ENCODE measurements at places on chromosomes 4 and X.

- no peak for DNase-seq
These were observed 452.9 kb downstream of the SPRY1 start for GRCh38 chr4:123849495-123849894.

DNA sequence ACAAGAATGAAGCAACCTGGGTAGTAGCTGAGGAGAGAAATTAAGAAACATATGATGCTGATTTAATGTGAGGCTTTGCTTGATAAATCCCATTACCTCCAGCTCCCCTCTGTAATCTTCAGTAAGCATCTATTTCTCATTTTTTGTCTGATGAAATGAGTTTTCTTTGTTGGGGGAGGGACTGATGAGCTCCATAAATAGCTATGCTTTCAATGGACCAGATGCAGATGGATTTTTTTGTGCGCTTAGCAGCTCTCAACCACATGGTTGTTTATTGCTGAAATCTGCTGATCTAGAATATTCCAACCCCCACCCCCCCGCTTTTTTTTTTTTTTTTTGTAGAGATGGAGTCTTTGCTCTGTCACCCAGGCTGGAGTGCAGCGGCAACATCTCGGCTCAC lies 1082.0 kb downstream of the RAPGEF2 start:
- DNase-seq, result no peak

DNA sequence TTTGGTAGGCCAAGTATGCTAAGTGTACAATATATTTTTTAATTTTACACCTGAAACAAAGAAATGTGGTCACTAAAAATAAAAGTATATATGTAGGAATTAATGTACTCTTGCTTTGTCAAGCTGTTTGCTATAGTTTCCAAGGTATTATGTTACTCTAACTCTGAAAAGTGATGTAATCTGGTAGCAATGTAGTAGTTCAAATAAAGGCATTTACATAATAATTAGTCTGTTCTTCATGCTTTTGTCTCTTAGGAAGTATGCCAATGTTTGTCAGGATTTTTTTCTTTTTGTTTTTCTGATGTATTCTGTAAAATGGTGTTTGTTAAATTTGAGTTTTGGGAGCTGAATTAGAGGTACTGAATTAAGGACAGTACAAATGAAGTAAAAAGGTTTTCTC lies 89.5 kb downstream of the PLS3 start:
- no peak for DNase-seq

DNA sequence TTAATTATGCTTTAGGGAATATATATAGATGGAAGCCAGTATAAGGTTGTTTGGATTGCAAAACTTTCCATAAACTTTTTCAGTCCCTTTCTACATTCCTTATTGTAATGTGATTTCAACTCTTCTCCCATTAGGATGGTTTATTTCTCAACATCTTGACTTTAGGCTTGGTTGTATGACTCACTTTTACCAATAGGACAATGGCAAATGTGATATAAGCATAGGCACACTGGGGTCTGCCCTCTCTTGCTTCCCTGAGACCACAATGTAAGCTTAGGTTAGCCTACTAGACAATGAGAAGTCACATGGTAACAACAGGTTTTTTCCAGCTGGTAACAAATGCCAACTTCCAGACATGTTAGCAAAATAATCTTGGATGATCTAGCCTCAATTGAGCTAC lies 163.3 kb upstream of the RBPJ start:
- no peak for DNase-seq

GRCh38 chrX:66009231-66009845 lies 30.5 kb downstream of the VSIG4 start:
- DNase-seq, result no peak

DNA sequence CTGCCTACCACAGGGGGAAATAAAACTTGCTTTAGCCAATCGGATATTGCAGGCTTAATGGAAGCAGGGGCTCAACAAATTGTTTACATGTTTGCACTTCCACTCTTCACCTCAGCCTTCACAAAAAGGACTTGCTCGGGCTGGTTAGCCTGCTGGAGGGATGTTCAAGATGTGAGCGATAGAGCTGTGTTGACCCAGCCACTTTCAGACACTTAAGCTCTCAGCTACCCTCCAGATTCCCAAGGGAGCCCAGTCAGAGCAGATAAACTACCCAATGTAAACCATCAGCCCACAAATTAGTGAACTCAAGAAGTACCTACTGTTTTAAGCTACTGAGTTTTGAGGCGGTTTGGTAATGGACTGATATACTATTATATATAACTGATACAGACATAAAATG lies 508.4 kb upstream of the FTHL17 start:
- no peak for DNase-seq

DNA sequence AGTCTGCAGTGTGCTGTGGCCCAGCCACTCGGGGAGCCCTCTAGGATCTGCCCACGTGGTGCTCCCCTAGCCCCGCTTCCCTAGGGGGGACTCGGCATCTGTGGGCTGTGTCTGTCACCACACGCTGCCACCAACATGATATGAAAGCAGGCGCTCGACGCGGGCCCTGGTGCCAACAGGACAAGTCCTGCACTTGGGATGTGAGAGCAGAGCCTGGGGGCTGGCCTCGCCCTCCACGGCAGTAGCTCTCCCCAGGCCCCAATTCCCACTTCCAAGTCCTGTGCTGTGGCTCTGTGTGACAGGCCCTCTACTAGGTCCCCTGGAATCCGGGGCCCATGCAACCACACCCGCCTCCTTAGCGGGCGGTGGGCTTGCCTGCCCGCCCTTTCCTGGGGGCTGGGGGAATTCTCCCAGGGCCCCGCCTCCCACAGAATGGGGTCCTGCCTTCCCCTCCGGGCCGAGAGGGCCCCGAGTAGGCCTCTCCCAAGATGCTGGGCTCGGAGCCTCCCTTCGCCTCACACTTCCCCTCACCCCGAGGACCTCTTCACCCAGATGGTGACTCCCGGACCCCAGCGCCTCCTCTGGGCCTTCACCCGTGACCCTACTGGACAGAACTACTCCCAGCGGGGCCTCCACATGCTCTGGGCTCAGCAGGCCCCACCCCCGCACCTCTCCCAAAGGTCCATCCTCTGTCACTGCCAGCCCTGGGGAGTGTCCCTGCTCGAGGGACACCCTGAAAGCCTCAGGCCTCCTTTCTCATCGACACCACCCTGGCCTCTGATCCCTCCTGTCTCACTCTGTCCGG lies 11.2 kb downstream of the LRPAP1 start:
- DNase-seq, result no peak

GRCh38 chrX:54564936-54565335 lies 34.9 kb downstream of the GNL3L start:
- DNase-seq, result no peak

GRCh38 chr4:185016101-185016940 lies 2.0 kb upstream of the HELT start:
- DNase-seq, result no peak

DNA sequence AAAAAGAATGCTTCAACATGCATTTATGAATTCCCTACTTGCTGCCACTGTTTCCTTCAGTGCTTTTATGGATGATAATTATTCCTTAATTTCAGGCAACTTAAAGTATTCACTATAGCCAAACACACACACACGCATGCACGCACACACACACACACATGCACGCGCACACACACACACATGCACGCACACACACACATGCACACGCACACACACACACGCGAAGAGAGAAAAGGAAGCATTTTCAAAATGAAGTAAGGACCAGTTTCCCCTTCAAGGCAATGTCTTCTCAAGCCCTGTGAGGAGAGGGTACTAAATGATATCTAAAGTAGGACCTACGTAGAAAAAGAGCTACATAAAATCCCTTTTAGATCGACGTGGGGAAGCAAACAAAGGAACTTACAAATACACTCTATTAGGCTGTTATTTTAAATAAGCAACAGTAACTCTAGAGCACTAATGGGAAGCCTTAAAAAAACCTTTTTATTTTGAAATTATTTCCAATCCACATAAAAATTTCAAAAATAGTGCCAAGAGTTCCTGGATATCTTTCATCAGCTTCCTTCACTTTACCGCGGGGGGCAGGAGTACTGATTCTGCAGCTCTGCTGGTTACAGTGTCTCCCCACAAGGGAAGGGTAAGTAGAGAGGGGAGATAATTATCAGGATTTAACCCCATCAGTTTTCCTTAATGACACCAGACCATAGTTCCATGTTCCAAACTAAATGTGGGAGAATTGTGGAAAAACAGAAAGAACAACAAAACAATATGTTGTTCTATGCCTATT lies 13.7 kb downstream of the IRF2 start:
- DNase-seq, result no peak

GRCh38 chr4:153341575-153342090 lies 2.9 kb upstream of the MND1 start:
- DNase-seq, result no peak

DNA sequence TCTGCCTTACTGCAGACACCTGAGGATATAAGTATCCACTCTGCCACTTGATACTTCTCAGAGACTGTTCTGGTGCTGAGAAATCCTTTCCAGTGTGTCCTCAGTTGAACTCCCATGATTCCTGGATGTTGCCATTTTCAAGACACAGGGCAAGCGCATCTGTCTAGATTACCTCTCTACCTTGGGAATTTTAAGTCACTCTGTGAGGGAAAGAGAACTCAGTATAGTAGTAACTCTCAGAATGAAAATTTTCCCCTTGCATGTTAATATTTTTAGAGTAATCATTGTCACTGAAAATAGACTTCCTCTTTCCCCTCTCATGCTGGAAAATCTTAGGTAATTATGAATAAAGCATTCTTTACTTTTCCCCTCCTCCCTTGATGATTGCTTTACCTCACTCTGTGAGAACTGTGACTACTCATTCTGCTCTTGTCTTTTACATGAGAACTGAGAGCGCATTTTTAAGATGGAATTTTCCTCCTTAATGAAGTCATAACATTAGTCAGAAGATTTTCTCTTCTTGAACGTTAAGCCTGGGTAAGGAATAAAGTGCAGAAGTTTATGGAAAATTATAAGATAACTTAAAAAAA lies 45.0 kb downstream of the TET2 start:
- DNase-seq, result no peak

DNA sequence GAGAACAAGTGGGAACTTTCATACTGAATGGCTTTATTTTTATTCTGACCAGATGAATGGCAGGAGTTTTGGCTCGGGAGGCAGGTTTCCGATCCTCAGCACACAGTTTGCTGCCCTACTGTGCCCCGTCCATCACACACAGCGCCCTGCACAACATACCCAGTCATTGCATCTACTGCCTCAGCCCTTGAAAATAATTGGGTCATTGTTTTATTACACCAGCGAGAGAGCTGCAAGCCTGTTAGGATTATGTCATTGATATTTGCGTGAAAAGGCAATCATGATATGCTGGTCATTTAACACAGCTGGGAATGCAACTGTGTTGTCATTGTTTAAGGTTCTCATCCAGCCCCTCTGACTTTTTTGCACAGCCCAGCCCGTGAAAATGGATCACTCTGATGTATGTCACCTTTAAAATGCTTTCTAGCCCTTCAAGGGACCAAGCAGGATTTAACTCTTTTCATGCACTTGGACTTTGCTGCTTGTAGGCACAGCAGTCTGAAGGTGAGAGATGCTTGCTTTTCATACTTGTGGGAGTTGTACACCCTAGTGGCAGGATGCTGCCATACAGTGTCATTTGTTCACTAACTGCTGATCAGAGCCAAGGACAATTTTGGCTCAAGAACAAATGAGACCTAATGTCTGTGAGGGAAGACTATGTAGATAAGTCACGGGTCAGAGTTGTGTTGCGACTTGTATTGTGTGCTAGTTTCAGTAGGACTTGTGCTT lies 62.3 kb downstream of the RTL9 start:
- DNase-seq, result no peak

DNA sequence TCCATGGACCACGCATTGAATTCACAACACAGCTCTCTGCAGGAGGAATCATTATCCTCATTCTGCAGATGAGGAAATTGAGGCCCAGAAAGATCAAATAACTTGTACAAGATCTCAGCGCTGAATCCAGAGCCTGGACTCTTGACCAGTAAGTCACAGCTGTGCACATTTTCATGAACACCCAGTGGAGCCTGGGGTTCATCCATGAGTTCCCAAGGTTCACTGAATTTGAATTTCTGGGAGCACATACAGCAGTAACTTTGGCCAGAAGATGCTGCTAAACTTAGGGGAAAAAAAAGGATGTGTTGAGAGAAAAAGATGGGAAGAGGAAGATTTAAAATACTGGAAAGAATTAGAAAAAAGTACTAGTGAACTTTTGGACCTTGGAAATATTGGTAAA lies 218.7 kb upstream of the PPARGC1A start:
- no peak for DNase-seq

- no peak for DNase-seq
These were observed 307.1 kb downstream of the LDB2 start for GRCh38 chr4:16591272-16591826.

- DNase-seq, result peak; percentile 52
These were observed 194.0 kb downstream of the GASK1B start for GRCh38 chr4:157978680-157979361.

DNA sequence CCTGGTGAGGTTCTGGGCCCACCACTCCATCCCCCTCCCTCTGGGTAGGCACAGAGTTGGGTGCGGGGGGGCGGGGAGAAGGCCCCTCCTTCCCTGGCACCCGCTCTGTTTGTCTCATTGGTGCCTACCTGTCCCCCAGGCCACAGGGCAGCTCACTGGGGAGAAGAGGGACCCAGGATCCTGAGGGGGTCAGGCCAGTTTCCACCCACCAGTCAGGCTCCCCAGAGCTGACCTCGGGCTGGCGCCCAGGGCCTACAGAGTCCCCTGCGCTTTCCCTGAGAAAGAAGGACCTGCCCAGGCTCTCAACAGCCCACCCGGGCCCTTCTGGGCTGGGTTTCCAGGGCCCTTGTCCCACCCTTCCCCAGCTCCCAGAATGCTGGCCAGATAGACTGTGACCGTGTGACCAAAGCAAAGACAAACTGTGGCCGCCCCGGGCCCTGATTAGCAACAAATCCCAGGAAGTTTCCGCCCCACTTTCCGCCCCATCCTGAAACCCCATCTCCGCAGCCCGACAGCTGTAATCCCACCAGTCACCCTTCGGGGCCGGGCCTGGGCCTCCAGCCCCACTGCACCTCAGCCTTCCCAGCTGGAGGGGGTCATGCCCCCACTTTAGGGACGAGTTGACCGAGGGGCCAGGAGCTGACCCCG lies 33.8 kb upstream of the FGFR3 start:
- no peak for DNase-seq

DNA sequence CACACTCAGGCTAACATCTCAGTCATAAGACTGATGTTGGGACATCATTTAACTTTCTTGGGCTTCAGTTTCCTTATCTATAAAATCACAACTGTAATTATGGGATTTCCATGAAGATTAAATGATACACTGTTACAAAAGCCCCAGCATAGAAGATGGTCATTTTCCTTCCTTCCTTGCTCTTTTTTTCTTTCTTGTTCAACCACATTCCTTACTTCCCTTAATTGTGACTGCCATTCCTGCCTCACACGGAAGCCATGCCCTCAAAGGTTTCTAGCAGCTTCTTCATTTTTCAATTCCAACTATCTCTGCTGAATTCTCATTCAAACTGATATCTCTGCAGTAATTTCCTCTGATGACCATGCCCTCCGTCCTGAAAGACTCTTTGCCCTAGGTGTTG lies 311.8 kb downstream of the PPP3CA start:
- no peak for DNase-seq

GRCh38 chr4:88735564-88735963 lies 37.9 kb upstream of the NAP1L5 start:
- DNase-seq, result no peak

GRCh38 chrX:17553469-17553868 lies 178.5 kb downstream of the NHS start:
- no peak for DNase-seq

GRCh38 chrX:148146121-148146520 lies 165.0 kb downstream of the FMR1NB start:
- no peak for DNase-seq

- DNase-seq, result no peak
These were observed 4.5 kb downstream of the CYSLTR1 start for GRCh38 chrX:78322863-78323262.

- no peak for DNase-seq
These were observed 262.8 kb downstream of the DKK2 start for GRCh38 chr4:106773076-106773905.

GRCh38 chrX:120791013-120791643 lies 84.5 kb downstream of the CT47B1 start:
- DNase-seq, result peak; percentile 63

Measured in body of pancreas (tissue), 4 donors.